ENCODE measurements at places on chromosomes 12 and 14.

DNA sequence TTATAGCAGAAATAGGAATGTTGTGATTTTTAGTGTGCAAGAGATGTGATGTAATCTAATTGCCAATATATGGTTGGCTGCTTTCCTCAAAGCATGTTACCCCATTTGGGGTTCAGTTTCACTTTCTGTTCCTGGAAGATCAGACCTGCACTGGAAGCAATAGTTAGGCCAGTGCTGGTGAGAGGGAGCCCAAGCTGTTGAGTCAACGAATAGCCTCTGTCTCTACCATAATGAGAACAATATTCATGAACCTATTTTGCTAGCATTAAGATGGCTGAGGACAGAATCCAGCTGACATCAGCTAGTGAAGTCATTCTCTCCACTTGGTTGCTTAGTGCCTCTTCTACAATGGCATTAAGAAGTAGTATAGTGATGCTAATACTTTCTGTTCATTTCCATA, 379.9 kb upstream of the DCN start:
- DNase-seq = peak; percentile 9

DNA sequence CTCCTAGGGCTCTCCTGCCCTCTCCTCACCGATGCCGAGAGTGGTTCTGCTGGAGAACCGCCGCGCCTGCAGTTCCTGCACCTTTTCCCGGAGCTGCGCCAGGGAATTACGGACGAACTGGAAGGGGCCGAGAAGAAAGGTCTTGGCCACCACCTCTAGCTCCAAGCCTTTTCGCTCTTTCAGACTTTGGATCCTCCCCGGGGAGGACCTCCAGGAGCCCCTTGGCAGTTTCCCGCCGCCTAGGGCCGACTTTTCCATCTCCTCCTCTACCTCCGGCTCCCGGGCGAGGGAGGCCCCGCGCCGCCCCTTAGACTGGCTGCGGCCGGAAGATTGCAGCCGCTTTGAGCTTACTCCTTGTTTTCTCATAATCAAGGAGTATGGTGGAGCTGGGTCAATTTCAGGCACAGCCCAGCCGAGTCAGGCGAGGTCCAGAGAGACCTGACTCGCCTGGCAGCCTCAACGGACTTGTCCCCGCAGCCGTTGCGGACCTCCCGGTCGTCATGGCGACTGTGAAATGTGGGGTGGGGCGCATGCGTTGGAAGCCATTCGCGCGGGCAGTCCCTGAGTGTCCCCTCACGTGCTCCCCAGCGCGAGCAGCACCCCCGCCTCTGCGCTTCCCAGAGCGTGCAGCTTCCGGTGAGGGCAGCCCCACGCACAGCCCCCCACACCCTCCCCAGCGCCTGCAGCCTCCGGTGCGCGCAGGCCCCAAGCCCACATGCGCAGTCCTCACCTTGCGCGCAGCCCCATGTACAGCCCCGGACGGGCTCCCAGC, at the start of gene DPY19L2:
Gene DPY19L2, minus strand, starts transcription at position 466 of the 772 bp plus-strand sequence. Its CDS starts 100 bp downstream, at position 366.
- peak; percentile 95 for DNase-seq

DNA sequence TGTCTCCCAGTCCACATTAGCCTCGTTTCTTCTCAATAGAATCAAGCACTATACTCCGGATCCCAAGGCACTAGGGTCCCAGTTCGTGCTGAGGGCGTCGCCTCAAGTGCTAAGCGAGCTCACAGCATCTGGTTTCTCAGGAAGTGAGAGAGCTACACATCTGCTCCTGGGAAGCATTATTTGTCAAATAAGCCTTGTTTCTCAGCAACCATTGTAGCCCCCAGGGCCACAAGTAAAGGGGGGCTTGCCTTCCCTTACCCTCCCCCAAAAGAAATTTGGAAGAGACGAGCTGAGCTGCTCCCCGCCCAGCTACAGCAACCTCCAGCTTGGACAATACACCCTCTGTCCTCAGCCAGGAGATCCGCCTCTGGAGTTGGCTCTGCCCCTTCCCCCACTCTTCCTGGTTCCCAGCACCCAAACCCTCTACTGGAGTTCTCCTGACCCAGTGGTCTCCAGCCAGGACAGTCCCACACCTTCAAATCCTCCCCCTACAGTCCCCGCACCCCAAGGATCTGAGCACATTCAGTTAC, 5.7 kb upstream of the TNS2 start:
- DNase-seq = no peak

DNA sequence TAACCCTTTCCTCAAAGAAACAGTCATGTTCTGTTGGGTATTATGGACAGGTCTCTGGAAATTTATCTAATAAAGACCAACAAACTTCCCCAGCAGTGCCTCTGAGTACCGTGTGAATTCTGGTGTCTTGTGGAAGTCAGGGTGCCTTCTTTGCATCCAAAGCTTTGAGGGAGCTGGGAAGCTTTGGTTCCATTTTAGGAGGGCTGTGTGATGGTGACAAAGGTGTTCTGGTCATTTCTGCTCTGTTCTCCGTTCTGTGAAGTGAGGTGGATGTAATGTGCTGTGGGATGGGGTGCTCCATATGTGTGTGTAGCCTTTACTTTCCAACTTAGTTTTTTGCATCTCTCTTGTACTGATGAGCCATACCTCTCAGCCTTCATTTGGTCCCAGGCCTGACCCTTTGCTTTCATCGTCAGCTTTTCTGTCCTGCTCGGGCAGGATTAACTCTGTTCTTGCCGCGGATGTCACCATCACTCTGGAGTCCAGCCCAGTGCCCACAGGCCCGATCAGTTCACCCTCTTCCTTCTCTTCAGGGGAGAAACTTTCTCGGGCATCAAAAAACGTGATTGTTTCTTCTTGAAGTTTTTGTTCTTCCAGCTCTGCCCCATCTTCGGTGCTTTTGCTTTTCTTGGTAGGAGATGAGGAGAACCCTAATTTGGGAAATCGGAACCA, 13.2 kb downstream of the PLD4 start:
- no peak for DNase-seq

DNA sequence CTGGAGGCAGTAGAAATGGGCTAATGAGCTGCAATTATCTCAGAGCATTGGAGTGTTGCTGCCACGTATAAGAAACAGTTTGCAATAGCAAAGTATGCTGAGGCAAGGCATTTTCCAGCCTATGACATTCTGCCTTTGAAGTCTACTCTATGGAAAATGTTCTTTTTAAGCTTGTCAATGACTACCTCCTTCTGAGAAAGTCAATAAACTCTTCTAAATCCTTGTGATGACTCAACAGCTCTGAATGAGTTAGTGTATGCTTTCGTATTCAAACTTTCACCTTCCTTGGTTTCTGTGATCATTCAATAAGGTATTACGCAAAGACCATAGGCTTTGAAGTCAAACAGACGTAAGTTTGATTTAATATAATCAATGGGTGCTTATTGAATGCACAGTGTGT, 111.2 kb downstream of the CAPZA3 start:
- DNase-seq = no peak

- no peak for DNase-seq
These were observed 103.5 kb downstream of the MED13L start for GRCh38 chr12:116174006-116174405.

GRCh38 chr12:51521554-51522276, 69.3 kb upstream of the SCN8A start:
- DNase-seq = no peak

GRCh38 chr14:61720294-61720661, 25.0 kb downstream of the HIF1A start:
- no peak for DNase-seq

DNA sequence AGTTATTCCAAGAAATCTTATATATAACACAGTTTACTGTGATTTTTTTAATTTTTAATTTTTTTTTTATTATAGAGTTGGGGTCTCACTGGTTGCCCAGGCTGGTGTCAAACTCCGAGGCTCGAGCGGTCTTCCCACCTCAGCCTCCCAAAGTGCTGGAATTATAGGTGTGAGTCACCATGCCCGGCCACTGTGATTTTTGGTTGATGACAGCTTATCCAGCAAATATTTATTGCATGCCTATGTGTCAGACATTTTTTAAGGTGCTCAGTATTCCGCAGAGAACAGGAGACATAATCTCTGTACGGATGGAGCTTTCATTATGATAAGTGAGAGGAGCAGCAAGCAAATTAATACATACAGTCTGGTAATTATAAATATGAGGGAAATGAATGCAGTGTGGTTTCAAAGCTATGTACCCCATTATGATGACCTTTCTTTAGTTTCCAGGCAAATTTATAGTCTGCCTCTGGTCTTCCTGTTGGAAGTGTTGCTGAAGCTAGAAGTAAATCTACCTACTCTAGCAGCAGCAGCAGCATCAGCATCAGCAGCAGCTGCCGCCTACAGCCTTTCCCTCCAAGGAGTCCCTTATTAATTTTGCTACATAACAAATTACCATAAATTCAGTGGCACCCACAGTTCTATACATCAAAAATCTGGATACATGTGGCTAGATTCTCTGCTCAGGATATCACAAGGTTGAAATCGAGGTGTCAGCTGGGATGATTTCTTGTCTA, 32.3 kb downstream of the FRS2 start:
- peak; percentile 95 for DNase-seq

DNA sequence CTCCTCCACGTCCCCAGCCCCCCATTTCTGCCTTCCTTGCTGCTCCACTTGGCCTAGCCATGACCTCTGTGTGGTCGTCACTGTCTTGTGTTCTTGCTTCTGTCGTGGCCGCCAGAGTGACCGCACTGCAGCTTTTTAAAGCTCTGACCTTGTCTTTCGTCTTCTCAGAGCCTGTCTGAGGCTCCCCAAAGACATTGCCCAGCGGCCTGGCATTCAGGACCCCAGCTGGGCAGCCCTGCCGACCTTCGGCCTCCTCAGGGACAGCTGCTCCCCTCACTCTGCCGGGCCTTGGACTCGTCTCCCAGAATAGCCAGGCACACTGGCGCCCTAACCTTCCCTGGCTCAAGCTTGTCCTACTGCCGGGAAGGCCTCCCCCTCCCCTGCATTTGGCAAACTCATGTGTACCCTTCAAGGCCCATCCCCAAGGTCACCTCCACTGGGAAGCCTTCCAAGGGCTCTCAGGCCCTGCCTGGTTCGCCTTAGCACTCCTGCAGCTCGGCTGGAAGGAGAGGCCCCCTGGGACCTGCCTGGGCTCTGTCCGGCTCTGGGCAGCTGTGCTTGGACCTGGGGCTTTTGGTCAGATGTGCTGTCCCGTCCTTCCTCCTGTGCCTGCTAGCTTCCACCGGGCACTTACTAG, 15.7 kb upstream of the DLK1 start:
- DNase-seq = no peak

DNA sequence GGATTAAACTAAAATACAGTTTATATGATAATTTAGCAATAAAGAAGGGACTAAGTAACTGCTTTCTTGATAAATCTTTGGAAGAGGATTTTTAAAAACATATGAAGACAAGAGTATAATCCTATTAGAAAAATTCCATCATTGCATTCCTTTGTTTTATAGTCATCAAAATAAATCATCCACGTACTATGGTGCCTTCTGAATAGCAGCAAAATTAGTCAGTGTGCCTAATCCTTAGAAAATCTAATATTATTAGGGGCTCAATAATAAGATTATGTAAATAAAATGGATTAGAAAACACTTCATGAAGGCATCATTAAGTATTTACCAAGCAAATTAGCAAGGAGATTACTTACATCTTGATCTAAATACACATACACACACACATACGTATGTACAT, 102.1 kb downstream of the KCNH5 start:
- no peak for DNase-seq

DNA sequence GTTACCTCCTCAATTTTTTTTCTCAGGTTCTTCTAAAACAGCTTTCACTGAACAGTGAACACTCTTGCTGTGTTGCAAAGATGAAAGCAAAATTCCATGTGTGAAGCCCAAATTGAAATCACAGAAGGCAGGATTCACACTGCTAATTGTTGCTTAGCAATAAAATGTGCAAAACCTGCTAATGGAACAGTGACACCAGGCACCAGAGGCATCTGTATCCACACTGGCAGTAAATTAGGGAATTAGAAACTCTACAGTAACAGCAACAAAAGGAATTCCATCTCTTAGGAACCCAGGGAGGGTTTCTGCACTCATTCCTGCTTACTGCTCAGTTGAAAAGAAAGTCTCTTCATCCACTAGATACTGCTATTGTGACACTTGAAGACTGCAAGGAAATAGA, 202.3 kb downstream of the GXYLT1 start:
- no peak for DNase-seq

GRCh38 chr12:106655577-106655976, 72.8 kb downstream of the RFX4 start:
- no peak for DNase-seq

DNA sequence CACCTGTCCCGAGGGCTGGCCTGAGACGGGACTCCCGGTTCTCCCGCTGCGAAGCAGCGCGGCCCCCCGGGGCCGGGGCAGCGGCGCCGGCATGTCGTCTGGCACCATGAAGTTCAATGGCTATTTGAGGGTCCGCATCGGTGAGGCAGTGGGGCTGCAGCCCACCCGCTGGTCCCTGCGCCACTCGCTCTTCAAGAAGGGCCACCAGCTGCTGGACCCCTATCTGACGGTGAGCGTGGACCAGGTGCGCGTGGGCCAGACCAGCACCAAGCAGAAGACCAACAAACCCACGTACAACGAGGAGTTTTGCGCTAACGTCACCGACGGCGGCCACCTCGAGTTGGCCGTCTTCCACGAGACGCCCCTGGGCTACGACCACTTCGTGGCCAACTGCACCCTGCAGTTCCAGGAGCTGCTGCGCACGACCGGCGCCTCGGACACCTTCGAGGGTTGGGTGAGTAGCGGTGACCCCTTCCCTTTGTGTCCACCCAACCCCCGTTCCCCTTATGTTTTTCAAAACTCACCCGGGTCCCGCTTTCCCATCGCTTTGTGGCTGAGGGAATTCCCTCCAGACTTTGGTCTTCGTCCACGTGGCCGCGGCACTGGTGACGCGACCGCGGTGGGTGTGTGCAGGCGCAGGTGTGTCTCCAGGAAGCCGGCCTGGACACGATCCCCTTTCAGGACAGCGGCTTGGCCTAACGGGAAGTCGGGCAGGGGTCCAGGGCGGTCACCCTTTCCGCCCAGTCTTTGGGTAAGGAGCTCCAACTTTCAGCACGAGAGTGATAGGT, 826 bp downstream of the PRKCH start:
- DNase-seq = no peak

DNA sequence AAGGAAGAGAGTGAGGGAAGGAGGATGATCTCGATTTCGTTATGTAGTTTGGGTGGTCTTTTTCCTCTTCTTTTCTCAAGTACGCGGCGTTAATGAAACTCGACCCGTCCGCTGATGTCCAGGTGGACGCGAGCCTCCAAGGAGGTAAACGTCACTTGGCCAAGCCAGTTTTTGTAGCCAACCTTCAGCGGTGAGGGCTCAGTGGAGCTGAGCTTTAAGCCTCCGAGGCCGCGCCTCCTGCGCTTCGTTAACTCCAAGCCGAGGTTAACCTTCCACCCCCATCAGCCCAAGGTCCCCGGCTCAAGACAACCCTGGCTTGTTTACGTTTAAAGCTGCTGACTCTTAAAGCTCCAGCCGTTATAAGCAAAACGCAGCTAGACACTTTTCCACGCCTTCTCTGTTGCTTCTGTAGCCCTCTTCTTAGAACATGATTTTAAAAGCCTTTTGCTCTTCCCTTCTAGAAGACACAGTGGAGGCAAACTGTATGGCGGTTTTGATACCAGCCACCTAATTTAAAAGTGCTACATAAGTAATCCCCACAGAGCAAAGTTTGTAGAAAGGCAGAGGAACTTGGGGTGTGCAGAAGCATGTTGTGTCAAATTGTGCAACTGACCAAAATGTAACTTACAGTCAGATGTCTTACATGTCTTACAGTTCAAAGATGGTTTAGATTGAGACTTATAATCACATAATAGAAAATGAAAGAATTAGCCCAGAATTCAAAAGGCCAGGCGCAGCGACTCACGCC, 923 bp upstream of the ITPR2 start:
- peak; percentile 60 for DNase-seq

GRCh38 chr12:120720234-120720986, 5.2 kb upstream of the ACADS start:
- peak; percentile 49 for DNase-seq

GRCh38 chr14:90450667-90451066, 53.8 kb downstream of the CALM1 start:
- DNase-seq = no peak

GRCh38 chr14:89386212-89386886, 30.7 kb downstream of the FOXN3 start:
- no peak for DNase-seq

Measured in ACHN (cell line).